ENCODE measurements at places on chromosomes 4 and X.

DNA sequence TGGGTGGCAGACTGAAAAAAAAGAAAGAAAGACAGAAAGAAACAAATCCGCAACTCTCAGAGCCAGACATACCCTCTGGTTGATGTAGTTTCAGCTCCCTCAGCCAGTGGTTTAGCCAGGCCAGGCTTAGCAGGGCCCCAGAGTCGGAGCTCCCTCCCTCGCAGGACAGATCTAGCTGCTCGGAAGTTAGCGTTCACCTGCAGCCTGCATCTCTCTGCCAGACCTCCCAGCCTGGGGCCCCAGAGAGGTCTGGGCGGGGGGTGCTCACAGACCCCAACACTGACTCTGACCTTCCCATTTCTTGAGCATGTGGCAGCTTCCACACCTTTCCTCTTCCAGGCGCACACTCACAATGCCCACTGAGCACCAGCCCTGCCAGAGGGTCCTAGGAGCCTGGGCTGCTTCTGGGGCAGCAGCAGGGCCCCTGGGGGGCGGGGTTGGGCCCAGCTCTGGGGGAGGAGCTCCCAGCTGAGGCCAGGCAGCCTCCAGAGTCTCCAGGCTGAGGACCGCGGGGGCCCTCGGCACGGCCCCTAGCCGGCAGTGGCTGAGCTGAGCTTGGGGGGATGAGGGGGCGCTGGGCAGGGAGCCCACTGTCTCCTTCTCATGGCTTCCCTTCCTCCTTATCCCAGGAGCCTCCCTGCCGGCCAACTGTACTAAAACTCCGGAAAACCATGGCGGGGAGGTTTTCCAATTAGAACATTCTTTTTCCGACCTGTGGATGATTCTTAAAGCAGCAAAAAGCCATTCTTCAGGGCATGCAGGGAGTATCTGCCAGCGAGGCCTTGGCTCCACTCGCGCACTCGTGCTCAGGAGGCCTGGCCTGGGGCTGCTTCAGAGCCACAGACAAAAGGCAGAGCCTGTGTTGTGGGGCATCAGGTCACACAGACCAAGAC lies 4.6 kb upstream of the ZNF185 start:
- DNase-seq: no peak

- DNase-seq: no peak
These were observed 35.3 kb downstream of the RBPJ start for GRCh38 chr4:26356081-26356501.

DNA sequence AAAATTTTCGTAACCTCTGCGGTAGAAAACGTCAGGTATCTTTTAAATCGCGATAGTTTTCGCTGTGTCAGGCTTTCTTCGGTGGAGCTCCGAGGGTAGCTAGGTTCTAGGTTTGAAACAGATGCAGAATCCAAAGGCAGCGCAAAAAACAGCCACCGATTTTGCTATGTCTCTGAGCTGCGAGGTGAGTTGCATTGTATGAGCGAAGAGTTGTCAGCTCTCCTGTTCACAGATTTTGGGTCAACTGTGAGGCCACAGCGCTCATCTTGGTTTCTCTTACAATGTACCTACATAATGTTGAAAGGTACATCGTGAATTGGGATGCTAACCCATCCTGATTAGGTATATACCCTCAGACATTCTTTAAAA lies 486 bp downstream of the CLCN3 start:
- peak; percentile 24 for DNase-seq

DNA sequence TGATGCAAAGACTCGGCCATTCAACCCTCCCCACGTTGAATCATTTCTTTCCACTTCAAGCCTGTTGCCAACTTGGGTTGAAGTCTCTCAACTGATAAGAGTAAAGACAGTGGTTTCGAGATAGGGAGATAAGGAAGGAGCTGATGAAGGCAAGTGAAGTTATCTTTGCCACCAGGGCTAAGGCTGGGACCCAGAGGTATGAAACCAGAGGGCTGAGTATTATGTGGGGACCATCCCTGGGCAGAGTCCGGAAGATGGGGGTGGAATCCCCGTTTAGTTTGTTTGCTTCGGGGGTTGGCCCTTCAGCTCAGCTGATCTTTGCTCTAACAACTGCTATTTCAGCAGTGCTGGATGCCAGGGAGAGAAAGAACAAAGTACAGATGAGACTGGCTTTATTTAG lies 2.3 kb upstream of the XPNPEP2 start:
- DNase-seq: no peak

- no peak for DNase-seq
These were observed 3.1 kb downstream of the SYAP1 start for GRCh38 chrX:16722481-16722880.

DNA sequence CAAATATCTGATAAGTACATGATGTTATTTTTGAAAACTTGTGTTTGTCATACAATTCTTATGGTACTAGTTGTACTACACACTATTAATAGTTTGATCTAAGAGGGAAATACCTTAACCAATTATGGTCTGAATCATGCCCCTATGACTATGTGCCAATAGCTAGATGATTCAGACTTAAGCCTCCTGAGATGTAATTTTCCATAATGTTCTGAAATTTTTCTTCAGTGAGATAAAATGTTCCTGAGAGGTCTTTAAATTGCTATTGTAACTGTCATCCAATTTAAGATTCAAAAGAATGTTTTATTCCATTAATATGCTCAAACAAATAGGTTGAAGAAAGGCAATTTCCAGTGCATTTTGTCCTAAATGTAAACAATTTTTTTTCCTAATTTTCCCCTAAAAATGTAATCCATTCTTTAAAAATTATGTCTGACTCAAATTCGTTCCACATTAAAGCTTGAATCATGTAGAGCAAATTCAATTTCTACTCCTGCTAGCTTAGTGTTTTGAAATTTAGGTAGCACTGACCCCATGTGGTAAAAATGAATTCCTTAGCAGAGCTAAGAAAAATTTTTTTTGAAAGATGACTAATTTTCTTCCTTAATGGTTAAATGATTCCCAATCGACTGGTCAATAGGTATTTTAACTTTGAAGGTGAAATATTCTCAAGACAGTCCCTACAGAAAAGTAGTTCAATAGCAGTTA lies 49.1 kb downstream of the APOOL start:
- no peak for DNase-seq

- no peak for DNase-seq
These were observed 824.5 kb downstream of the STIM2 start for GRCh38 chr4:27685091-27685490.

DNA sequence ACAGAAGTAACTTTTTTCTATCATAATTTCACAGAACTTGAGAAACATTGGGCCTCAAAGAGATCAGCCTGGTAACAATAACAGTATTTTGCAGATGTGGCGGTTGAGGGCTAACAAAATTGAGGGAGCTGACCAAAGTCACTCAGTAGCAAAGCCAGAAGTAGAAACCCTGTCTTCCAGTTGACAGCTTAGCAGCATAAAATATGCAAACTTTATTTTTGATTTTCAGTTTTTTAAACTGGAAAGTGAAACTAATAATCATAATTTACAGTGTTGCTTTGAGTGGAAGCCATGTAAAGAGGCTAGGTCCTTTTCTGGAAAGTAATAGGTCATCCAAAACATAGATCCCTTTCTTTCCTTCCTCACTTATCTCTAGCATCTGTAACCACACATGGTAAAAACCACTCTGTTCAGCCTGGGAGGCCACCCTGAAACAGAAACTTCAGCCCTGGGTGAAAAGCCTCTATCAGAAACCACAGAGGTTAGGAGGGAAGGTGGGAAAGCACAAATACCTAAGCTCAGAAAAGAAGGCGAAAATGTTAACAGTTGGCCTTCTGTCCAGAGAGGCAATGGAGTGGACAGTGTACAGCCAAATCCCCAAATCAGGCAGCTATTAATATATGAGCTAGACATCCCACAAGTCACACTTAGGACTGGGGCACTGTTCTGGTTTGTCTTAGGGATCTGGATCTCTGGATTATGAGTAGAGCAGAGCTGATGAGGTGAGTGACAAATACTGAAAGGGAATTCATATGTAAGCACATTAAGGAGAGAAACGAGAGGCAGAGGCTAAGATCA lies 61.1 kb upstream of the ARSJ start:
- DNase-seq: no peak

DNA sequence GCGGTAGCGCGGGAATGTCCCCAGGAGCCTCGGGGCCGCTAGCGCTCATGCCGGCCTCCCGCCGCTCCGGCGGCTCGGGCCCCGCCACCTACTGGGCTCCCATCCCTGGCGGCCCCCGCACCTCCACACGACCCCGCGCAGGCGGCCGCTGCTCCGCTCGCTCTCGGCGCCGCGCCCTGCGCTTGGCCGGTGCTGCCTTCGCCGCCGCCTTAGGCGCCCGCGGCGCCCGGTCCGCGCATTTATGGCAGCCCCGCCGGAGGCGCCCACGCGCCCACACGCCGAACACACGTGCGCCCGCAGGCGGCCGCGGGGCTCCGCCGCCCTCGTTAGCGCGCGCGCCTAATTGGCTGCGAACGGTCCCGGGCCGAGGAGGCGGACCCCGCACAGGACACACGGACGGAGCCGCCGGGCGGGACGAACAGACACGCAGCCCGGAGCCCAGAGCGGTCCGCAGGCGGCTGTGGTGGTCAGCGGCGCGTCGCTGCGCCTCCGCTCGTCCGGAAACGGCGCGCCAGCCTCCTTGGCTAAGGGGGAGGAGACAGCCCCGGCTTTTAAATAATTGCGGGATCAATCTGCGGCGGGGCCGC lies at the start of gene NKX1-1:
Gene NKX1-1, minus strand, starts transcription at position 49 of the 587 bp plus-strand sequence. Its CDS starts 0 bp downstream, at position 49.
- DNase-seq: no peak
